Esophagus muscularis mucosa (tissue), 4 donors: ENCODE measurements at places on chromosomes 7 and 10.

DNA sequence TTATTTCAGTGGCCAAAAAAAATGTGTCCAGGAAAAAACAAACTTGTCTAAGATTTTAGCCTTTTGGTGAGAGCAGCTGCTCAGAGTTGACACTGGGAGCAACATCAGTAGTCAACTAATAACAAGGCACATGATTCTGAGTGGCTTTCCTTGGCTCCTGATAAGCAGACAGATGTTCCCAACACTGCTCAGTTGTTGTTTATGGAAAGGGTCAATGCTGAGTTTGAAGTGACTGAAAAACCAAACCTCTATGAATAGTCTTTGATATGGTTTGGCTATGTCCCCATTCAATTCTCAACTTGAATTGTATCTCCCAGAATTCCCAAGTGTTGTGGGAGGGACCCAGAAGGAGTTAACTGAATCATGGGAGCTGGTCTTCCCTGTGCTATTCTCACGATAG, 12.3 kb downstream of the DYDC1 start:
- H3K4me1 ChIP-seq: no peaks in the 10 kb centered on the region
- H3K27me3 ChIP-seq: no peaks in the 10 kb centered on the region
- no peak overlapping the region for H3K4me3 ChIP-seq

- no peaks in the 10 kb centered on the region for H3K27me3 ChIP-seq
- no peak overlapping the region for H3K4me3 ChIP-seq
- H3K27ac ChIP-seq: no peak overlapping the region
- H3K36me3 ChIP-seq: no peaks in the 10 kb centered on the region
- no peak for DNase-seq
- peaks cover 7% of the 10 kb centered on the region for H3K4me1 ChIP-seq
Measured at GRCh38 chr7:92259610-92260247, 14.0 kb downstream of the ANKIB1 start.

DNA sequence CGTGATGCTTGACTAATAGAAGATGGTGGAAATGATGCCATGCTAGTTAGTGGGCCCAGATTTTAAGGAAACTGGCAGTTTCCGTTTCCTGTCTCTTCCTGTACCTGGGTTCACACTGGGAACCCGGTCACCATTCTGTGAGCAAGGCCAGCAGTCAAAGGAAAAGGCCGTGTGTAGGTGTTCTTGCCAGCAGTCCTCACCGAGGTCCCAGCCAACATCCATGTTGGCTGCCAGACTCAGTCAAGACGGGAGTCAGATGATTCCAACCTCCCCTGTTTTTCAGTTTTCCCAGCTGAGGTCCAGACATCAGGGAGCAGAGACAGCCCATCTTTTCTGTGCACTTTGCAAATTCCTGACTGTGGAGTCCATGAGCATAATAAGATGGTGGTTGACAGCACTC, 15.2 kb upstream of the PILRB start:
- H3K27me3 ChIP-seq: no peaks in the 10 kb centered on the region
- H3K27ac ChIP-seq: peak overlapping the region; percentile 21

GRCh38 chr7:126302639-126303038, 950.1 kb downstream of the GRM8 start:
- H3K27me3 ChIP-seq: no peaks in the 10 kb centered on the region
- no peak overlapping the region for H3K4me3 ChIP-seq
- no peak overlapping the region for H3K27ac ChIP-seq
- DNase-seq: no peak
- H3K36me3 ChIP-seq: no peaks in the 10 kb centered on the region

GRCh38 chr7:104252409-104253134, 44.8 kb upstream of the ORC5 start:
- H3K4me3 ChIP-seq: no peak overlapping the region
- no peaks in the 10 kb centered on the region for H3K36me3 ChIP-seq
- peaks cover 7% of the 10 kb centered on the region for H3K4me1 ChIP-seq
- H3K27me3 ChIP-seq: no peaks in the 10 kb centered on the region
- H3K27ac ChIP-seq: no peak overlapping the region

GRCh38 chr10:96651998-96652431, 65.2 kb upstream of the TM9SF3 start:
- H3K4me3 ChIP-seq: no peak overlapping the region
- no peaks in the 10 kb centered on the region for H3K36me3 ChIP-seq
- no peak for DNase-seq
- H3K27ac ChIP-seq: no peak overlapping the region
- H3K4me1 ChIP-seq: no peaks in the 10 kb centered on the region
- no peaks in the 10 kb centered on the region for H3K27me3 ChIP-seq

DNA sequence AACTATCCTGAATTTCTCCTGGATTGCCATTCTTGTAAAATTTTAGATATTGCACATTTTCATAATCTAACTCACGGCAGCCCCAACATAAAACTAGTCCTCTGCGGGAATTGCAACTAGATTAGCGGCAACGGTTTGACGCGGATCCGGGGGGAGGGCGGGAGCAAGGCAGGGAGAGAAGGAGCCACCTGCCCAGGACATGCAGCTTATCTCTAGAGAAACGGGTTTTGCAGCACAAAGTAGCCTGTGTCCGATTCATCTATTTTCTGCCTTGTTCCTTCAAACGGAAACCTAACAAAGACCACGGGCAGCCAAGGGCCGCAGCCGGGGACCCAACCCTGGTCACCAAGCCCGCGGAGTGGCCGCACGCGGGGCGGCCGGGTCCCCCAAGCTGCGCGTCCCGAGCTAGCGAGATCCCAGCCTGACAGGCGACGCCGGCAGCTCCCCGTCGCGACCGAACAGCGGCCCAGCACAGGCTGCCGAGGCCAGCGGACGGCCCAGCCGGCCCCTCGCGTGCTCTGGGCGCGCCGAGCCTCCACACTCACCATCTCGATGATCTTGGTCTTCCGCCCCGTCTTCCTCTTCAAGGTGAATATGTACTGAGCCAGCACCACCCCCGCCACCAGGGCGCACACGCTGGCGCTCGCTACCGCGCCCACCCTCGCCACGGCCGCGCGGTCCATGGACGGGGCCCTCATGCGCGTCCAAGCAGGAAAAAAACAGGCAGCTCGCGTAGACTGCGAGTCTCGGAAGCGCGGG, at the start of gene NT5C3A:
TSS of gene NT5C3A (minus strand) at position 754 of the 759 bp plus-strand sequence. CDS start at position 683, 71 bp downstream.
- H3K4me3 ChIP-seq: peak within 1 kb of the TSS; percentile 94
- H3K4me1 ChIP-seq: peaks cover 36% of the 10 kb centered on the region
- DNase-seq: no peak
- no peaks in the 10 kb centered on the region for H3K36me3 ChIP-seq
- H3K27me3 ChIP-seq: no peaks in the 10 kb centered on the region

DNA sequence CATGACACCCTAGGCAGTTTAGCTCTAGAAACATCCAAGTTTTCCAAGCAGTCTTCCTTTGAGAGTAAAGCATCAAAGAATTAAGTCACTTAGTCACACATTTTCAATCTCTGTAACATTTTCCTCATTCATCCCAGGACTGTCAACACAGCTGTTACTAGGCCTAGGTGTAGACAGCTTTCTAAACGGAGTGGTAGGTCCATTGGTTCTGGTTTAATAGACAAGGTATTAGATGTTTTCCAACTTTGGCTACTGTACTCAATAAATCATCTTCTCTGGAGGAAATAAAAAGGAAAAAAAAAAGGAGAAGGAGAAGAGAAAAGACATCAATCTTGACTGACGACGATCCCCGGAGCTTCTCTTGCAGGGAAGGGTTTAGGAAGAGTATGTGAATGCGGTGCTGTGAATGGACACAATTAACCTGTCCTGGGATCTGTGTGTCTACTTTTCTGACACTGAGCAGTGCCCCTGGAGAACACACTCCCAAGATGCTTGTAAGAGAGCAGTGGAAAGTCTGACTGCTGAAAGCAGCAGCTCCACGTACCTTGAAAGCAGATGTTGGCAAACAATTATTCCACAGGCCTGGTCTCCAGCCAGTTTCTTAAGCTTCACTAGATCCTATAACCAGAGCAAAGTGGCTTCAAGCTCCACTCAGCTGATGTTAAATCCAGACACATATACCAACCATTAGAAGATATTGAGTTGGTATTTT, 59.1 kb downstream of the CXCL12 start:
- no peak overlapping the region for H3K4me3 ChIP-seq
- no peaks in the 10 kb centered on the region for H3K27me3 ChIP-seq
- no peak for DNase-seq
- no peak overlapping the region for H3K27ac ChIP-seq
- H3K36me3 ChIP-seq: no peaks in the 10 kb centered on the region
- peaks cover 5% of the 10 kb centered on the region for H3K4me1 ChIP-seq

DNA sequence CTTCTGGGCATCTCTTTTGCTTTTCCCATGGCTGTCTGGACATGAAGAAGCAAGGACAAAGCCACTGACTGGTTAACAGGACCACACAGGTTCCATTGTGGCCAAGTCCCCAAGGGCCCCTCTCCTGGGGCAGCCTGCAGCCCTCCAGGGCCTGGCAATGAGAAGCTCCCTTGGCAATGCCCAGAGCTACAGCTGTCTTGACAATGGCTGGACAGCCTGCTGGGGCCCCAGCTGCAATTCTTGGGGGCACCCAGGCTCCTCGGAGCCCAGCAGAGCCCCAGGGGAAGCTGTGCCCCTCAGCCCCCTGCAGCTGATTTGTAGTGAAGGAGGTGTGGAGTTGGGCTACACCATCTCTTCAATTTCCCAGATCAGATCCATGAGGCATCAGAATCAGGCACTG, 384.9 kb upstream of the PODXL start:
- peaks cover 13% of the 10 kb centered on the region for H3K27me3 ChIP-seq
- no peak overlapping the region for H3K4me3 ChIP-seq
- peaks cover 6% of the 10 kb centered on the region for H3K4me1 ChIP-seq
- H3K27ac ChIP-seq: no peak overlapping the region

GRCh38 chr7:921581-922333, 32.7 kb downstream of the ADAP1 start:
- peaks cover 22% of the 10 kb centered on the region for H3K36me3 ChIP-seq
- H3K4me1 ChIP-seq: peaks cover 39% of the 10 kb centered on the region
- H3K27me3 ChIP-seq: no peaks in the 10 kb centered on the region
- H3K4me3 ChIP-seq: no peak overlapping the region
- H3K27ac ChIP-seq: no peak overlapping the region
- no peak for DNase-seq

DNA sequence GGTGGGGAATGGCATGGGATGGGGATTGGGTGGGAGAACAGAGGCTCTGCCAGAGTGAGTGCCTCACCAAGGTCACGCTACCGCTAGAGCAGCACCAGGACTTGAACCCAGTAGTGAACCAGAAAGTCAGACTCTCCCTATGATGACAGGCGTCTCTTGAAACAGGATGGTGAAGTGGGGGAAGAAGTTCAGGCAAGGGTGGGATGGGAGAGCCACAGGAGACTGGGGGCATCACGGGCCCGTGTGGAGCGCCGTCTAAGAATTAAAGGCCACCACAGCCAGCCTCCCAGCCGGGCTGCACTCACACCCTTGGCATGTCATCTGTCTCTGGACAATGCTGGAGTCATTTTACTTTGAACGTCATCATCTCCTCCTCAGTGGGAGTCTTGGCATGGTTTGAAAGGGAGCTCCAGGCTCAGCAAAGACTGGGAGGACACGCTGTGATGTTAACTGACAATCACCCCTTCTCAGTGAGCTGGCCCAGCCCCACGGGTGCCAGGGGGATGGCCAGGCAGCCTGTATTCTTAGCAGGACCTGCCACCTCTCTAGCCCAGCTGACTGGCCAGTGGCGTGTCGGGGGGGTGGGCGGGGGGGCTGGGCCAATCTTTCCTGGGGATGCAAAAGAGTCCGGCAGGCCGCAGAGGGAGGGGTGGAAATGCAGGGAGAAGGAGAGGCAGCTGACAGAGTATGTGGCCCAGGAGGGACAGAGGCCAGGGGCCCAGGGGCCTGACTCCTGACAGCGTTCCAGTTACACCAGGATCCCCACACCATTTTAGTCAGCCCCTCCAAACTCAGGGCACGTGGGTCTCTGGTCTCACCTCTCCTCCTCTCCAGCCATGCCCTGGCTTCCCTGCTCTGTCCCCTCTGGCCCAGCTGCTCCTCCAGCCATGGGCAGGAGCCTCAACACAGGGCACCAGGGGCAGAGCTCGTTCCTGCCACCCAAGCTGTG, 96.2 kb downstream of the VOPP1 start:
- H3K4me3 ChIP-seq: no peak overlapping the region
- DNase-seq: peak; percentile 70
- H3K36me3 ChIP-seq: peaks cover 9% of the 10 kb centered on the region
- H3K27ac ChIP-seq: no peak overlapping the region
- no peaks in the 10 kb centered on the region for H3K27me3 ChIP-seq
- no peaks in the 10 kb centered on the region for H3K4me1 ChIP-seq

DNA sequence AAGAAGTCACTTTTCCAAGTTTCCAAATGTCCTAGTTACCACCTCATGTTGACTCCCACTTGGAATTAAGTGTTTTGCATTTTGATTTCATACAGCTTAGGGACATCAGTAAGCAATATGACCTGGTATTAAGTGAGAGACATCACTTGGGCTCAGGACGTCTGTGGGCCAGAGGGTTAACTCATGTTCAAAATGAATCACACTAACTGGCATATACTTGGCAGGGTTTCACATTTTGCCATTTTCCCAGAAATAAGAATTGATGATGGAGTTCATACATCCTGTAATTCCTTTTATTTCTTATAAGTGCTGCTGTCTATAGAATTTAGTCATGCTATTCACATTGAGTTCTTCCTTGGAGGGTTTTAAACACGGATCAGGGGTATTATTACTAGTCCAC, 516.5 kb downstream of the PHTF2 start:
- H3K4me3 ChIP-seq: no peak overlapping the region
- DNase-seq: no peak
- H3K36me3 ChIP-seq: no peaks in the 10 kb centered on the region
- no peak overlapping the region for H3K27ac ChIP-seq
- no peaks in the 10 kb centered on the region for H3K27me3 ChIP-seq

DNA sequence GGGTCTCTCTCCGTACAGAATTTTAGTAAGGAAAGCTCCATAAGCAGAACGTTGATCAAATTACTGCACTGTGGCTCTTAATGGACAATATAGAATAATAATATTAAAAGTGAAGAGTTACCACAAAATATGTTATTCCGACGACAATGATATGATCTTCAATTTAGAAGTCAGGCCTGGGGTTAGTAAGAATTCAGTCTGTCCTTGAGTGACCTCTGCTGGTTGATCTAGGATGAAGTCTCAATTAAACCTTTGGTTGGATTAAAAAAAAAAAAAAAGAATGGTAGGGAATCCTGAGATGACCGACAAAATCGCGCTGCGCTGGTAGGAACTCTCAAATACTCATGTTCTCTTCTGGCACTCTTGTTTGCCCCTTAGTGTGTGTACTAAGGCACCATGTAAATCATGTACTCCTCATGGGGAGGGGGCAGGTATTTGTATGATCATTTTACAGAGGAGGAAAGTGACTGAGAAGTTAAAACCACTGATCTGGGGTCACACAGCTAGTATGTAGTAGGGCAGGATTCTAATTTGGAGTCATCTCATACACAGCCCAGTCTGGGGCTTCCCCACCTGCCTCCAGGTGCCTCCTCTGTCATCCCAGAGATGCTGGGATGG, 161.3 kb upstream of the NPVF start:
- no peak overlapping the region for H3K27ac ChIP-seq
- H3K27me3 ChIP-seq: no peaks in the 10 kb centered on the region
- no peak overlapping the region for H3K4me3 ChIP-seq
- H3K36me3 ChIP-seq: no peaks in the 10 kb centered on the region
- peak; percentile 53 for DNase-seq

GRCh38 chr10:118106426-118106825, 59.7 kb upstream of the RAB11FIP2 start:
- no peaks in the 10 kb centered on the region for H3K36me3 ChIP-seq
- H3K4me1 ChIP-seq: no peaks in the 10 kb centered on the region
- H3K4me3 ChIP-seq: no peak overlapping the region
- no peak overlapping the region for H3K27ac ChIP-seq

- H3K4me3 ChIP-seq: no peak overlapping the region
- no peak overlapping the region for H3K27ac ChIP-seq
- no peak for DNase-seq
- no peaks in the 10 kb centered on the region for H3K27me3 ChIP-seq
- H3K4me1 ChIP-seq: no peaks in the 10 kb centered on the region
- H3K36me3 ChIP-seq: no peaks in the 10 kb centered on the region
Measured at GRCh38 chr10:132827861-132828539, 42.1 kb upstream of the NKX6-2 start.
